ENCODE measurements at places on chromosomes 2 and 18.

DNA sequence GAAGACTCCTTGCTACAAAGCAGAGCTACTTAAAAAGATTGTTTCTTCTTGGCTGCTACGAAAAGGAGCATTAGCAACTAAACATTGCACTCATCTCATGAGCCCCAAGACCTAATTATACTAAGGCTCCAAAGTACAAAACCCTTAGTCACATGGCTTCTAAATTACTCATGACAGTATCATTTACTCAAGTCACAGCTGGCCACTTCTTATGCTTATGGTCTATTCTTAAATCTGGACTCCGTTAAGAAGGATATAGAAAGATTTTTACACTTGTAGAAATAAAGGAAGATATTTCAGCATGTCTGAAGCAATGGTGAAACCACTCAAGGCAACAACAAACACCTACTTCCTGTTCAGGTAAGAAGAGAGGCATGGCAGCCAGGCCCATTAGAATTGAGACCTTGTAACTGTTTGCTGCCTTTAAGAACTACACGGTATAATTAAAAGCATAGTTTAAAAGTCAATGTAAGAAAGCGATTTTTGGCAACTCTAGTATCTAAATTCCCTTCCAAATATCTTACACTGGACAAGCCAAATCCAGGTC is 12.7 kb downstream of the ANKRD44 start:
- no peak for DNase-seq

- DNase-seq, result no peak
Observed at GRCh38 chr2:60486067-60486466, 67.4 kb downstream of the BCL11A start.

DNA sequence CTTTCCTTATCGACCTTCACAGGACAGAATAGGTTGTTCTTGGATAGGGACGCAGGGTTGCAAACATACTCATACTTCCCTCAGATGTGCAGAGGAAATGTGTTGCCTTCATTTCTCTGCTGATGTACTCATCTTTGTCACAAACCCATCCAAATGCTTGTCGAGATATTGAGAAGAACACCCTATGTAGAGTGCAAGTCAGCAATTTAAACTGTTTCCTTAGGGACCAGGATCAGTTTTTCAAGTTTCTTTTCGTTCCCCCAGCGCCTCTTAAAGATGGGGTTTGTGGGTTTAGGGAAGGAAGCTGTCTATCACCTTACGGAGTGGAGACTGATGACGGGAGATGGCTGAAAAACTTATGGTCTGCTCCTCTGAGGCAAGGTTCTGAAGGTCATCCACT is 474.2 kb downstream of the EPHA4 start:
- DNase-seq, result no peak

GRCh38 chr2:142724713-142725349 is 152.6 kb upstream of the KYNU start:
- no peak for DNase-seq

DNA sequence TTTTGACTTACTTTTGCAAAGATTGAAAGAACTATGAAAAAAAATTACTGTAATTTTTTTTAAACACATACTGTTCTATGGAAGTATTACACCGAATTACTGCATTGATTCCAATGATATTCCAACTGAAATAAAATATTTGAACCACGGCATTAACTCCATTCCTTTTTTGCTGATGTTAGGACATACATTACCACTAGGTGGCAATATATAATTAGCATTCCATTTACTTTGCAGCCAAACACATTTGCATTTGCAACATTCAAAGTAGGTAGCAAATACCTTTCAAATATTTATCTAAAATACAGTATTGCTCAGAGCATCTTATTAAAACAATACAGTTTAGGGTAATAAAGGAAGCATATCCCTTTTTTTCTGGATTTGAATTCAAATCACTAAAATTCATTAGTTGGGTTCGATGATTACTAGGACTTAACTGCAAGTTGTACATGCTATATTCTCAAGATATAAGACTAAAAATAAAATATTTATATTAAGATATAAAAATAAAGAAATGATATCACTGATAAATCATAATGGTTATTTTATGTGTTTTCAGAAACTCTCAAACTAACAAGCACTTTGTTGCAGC is 31.3 kb downstream of the LANCL1 start:
- DNase-seq, result no peak

DNA sequence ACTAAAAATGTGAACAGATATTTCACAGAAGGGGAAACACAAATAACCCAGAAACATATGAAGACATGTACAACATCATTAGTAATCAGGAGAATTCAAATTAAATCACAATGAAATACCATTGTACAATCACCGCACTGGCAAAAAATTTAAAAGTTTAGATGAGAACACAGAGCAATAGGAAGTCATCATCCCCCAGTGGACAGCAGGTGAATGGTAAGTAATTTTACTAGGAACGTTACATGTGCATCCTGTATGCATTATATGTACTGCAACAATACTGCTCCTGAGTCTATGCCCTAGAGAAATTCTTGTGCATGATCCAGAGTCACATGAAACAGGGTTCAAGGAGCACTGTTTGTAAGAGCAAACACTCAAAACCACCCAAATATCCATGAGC is 713.8 kb downstream of the NRXN1 start:
- DNase-seq, result no peak

GRCh38 chr2:237352279-237352845 is 61.6 kb downstream of the COL6A3 start:
- DNase-seq, result no peak

- no peak for DNase-seq
Observed at GRCh38 chr2:10452312-10452711, 4.2 kb upstream of the ODC1 start.

GRCh38 chr2:207819021-207819797 is 49.5 kb upstream of the FZD5 start:
- DNase-seq, result no peak

GRCh38 chr18:59904011-59904601 is 4.3 kb downstream of the PMAIP1 start:
- no peak for DNase-seq
